ENCODE measurements at places on chromosomes 3 and 15.

DNA sequence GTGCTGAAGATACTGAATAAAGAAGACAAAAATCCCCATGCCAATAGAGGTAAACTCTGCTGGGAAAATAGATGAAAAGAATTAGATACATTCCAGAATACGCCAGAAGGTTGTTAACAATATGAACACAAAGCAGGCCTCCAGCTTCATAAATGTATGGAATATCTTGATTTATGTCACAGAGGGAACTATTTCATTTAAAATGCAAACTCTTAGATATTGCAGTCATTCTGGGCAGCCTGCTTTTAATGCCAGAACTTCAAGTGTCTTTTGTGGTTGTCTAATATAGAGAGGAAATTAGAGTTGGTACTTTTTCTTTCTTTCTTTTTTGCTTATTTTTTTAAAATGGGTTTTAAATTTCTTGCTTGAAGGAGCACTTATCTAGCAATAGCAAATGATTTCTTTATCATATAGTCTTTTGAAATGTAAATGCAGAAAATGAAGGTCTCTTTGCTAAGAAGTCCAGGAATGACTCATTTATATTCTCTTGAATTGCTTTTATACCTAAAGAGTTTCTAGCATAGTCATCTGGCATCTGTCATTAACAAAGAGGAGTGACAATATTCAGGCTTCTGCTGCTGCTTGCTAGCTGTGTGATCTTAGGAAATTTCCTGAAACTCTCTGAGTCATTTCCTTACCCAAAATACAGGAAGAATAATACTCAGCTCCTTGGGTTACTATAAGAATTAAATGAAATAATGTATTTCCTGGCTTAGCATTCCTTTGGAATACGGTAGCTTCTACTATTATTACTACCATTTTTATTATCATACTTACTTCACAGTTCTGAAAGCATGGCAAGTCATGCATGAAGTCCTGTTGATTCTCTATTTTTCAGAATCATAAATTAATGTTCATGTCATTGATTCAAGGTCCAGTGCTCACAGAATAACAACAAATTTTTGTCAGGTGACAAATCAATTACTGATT, 527.6 kb downstream of the DIPK2A start:
- DNase-seq: no peak

- no peak for DNase-seq
These were observed 1.8 kb downstream of the ITIH1 start for GRCh38 chr3:52779011-52779836.

GRCh38 chr3:6179761-6180160, 681.2 kb upstream of the GRM7 start:
- DNase-seq: no peak

DNA sequence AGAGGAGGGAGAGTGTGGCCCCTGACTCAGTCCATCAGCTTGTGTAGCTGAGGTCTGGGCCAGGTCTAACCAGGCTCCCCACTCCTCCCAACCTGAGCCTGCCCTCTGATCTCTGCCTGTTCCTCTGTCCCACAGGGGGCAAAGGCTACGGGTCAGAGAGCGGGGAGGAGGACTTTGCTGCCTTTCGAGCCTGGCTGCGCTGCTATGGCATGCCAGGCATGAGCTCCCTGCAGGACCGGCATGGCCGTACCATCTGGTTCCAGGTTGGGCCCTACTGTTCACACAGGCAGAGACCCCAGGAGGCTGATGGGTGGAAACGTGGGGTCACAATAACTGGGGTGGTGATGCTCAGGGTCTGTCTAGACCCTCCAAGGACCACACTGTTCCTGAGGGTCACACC, 6.8 kb downstream of the NEIL1 start:
- no peak for DNase-seq

DNA sequence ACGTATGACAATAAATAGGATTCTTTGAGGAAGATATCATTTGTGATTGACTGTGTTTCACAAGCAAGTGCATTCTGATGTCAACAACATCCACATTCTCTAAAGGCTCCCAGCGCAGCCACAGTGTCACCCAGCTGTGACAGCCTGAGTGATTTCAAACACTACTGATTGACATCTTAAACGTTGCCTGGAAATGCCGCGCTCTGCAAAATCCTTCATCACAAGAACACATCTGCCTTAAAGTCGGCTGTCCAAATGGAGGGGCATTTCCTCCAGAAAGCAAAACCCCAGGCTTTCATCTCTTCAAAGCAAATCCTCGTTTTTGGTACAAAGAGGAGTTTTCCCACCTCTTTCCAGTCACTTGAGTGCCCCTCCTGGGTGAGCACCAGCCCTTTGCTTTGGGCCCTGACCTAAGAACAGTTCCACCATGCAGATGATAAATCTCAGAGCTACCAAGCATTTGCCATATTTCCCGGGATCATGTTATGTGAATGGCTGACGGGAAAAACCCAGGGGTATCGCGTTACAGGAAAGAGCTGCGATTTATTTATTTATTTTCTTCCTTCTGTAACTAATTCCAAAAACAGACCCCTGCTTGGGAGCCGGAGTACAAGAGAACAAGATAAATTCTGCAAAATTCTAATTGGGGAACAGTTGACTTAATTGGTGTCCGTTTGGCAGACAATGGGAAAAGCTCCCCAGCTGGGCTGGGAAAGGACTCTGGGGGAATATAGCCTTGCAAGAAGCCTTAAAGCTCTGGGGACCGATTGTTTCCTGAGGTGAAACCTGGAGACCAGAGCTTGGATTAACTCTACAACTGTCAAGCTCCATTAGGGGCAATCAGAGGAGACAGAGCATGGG, 703.8 kb upstream of the NR2F2 start:
- no peak for DNase-seq
